ENCODE measurements at places on chromosomes 7 and 10.

DNA sequence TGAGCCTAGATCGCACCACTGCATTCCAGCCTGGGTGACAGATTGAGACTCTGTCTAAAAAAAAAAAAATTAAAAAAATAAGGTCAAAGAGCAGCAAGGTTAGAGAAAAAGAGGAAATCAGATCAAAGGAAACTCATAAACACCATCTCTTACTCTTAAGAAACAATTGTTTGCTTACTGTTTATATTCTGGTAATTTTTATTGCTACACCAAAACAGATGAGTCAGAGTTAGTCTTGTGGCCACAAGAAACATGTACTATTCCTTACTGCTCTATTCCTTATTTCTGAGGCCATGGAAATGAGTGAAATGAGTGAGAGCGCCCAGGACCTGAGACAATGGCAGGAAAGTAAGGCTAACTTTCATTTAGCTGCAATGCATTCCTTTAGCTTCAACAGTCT lies 387.3 kb downstream of the HPSE2 start:
- no peak for DNase-seq

DNA sequence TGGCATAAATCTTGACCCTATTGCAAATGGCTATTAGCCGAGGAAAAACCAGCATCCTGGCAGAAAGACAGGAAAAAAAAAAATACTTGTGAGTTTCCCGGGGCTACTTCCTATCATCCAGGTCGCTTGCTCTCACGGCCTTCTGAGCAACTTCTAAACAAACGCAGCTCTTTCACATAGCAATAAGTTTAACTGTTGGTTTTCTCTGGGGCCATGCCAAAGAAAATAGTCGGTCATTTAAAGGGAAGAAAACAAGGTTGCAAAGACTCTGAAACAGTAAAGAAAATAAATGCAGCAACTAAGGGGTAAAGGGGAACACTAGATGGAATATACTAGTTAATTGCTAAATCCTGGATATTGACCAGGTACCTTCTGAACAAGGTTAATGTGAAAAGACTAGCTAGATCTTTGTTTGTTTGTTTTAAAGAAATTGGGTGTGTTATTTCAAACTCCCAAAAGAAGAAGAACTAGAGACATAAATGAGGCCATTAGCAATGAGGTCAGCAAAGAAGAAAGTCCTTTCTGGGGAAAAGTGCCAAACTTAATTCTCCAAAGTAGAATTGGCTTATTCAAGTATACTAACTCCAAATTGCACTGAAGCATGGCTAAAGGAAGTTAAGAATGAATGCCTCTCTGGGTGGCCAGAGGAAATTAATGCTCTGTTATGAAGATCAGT lies 54.2 kb downstream of the SLC39A12 start:
- no peak for DNase-seq

GRCh38 chr7:23207884-23208283 lies 26.0 kb downstream of the NUP42 start:
- no peak for DNase-seq

DNA sequence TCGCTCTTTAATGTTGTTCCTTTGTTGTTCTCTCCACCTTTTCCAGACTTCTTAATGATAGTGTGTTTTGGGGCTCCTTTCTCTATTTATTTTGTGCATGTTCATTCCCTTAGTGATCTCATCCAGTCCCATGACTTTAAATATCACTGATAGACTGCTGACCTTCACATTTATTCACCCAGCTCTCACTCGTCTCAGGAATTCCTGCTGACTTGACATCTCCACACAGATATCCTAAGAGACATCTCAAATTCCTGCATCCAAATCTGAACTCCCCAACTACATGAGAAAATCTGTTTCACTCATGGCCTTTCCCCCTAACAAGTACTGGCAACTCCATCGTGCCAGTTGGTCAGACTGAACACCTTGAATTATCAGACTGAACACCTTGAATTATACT lies 111.2 kb downstream of the CTTNBP2 start:
- no peak for DNase-seq

- no peak for DNase-seq
Measured at GRCh38 chr7:81441750-81442149, 328.1 kb downstream of the HGF start.

Measured in D341Med (cell line).